ENCODE measurements at places on chromosomes 7 and 10.

DNA sequence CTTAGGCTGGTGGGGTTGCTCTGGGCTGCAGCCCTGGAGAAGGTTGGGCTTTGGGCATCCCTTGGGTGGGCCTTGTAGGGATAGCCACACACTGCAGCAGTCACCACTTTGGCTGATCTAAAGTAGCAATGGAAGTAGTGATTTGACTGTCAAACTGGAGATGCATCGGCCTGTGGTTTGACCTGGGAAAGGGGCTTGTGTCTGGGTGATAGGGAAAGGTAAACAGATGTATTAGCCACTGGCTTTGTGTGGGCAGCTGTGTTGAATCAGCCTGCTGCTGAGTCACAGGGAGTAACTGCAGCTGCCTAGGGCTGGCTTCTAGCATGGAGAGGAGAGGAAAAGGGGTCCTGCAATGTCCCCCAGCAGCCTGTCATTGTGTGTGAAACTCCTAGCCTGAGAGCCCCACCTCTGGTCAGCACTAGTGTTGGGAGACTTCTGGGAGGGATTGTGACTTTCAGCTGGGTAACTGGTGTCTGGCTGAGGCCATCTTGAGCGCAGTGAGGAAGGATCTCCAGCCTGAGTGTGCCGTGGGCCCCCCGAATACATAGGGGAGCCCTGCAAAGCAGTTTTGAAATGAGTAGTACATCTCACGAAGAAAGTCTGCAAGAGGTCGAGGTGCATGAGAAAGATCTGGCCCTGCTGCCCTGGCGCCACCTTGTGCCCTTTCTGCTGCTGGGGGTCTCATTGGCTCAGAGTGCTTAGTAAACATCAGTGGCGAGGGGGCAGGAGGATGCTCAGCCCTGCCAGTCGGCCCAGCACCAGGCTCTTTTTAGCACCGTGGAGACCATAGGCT, 117.3 kb downstream of the FANK1 start:
- DNase-seq: no peak

GRCh38 chr10:98267894-98268693, at the start of gene LOXL4:
TSS of gene LOXL4 (minus strand) at chr10:98268194. CDS start at chr10:98263019, 5,175 bp downstream.
- peak; percentile 58 for DNase-seq

DNA sequence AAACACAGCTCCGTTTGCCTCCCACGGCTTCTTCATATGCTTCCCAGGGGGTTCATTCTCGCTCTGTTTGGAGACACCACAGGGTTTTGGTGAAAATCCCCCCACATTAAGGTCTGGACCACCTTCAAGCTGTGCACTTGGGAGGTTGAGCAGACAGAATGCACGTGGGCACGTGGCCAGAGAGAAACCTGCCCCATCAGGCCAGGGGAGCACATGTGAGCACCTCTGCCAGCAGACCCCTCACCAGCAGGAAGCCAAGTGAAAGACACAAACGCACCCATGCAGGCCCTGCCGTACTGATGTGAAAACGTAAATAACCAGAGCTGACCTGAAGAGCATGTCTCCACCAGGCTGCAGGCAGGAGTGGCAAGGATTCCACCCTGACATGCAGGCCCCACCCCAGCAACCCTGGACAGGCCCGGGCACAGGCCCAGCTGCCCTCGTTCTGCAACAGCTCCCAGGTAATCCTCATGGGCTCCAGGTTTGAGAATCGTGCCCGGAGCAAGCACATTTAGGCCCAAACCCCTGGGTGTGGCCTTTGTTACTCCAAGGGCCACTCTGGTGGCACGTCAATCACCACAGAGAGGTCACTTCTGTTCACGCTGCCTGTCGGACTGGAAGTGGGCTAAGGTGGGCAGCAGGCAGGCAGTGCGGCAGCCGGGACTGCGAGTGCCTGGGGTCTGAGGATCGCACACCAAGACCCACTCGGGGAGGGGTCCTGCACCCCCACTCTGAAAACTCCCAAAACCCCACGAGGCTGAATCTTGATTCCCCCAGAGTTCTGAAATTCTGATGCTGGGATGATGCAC, 184.4 kb downstream of the PTPRN2 start:
- DNase-seq: no peak

DNA sequence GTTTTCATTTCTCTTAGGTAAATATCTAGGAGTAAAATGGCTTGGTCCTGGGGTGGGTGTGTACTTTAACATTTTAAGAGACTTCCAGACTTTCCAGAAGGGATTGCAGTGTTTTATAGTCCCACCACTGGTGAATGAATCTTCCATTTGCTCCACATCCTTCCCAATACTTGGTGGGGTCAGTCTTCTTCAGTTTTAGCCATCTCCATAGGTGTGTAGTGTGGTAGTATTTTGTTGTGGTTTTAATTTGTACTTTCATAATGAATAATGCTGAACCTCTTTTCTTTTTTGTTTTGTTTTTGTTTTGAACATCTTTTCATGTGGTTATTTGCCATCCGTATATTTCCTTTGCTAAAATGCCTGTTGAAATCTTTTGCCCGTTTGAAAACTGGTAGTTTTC, 86.4 kb downstream of the ANKRD61 start:
- no peak for DNase-seq

DNA sequence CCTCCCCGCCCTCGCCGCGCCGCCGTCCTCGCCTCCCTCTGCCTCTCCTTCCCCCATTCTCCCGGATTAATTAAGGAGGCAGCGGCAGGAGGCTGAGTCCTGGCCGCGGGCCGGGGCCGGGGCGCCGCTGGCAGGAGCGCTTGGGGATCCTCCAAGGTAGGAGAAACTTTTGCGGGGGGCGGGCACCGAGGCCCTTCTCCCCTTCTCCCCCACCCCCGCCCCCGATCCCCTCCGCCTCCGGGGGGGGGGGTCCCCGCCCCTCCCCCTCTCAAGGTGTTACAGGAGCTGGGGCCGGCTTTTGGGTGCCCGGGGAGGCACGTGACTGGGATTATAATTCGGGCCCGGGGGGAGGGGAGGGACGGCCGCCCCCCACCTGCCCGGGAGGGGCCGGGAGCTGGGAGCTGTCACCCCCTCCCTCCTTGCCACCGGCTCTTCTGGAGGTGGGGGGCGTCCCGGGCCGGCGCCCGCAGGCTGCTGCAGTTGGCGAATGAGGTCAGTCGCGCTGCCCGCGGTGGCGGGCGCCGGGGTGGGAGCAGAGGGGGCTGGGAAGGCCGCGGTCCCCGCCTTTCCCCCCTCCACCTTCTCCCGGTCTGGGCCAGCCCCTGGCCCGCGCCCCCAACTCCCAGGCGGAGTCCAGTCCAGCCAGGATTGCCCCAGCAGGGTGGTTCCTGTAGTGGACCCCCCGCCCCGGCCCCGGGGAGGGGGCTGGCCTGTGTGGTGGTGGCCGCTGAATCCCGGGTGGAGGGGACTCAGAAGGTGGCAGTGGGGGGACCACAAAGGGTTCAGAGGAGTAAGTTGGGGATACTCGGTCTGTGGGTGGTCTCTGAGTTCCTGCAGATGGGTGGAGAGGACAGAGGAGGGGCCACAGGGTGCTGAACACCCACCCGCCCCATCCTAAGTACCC, 567 bp downstream of the GTF2IRD1 start:
- DNase-seq: no peak

DNA sequence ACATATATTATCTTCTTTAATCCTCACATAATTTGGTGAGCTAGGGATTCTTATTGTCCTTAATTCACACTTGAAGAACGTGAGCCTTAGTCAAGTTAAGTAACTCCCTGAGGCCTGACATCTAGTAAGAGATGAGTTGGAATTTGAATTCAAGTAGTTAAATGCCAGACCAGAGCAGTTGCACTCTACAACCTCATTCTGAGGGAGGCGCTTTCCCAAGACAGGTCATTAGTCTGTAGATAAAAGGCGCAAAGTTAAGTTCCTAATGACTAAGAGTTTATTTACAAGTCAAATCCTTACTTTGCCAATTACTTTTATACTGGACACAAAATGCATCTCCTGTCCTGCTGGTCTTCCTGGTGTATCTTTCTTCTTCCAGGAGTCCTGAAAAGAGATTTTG, 3.6 kb upstream of the EXOC6 start:
- DNase-seq: no peak

DNA sequence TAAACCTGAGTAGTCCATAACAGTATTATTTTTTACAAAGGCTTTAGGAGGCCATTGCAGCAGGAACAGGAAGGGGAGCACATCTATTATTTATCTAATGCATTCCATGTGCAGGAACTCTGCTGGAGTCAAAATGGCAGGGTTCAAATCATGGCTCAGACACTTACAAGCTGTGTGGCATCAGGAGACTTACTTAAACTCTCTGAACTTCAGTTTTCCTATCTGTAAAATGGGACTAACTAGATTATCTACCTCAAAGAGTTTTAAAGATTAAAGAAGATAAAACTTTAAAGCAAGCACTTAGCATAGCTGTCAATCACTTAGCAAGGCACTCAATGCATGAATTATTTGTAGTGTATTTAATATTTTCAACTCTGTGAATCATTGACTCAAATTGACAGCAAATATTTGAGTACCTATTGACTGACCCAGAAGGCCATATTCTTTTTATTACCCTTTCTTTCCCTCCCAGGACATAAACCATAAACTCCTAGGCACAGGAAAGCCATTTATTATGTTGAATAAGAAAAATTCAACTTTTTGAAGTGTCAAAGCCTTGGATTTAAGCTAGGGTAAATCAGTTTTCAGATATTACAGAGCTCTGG, 115.8 kb upstream of the FAM204A start:
- DNase-seq: no peak

DNA sequence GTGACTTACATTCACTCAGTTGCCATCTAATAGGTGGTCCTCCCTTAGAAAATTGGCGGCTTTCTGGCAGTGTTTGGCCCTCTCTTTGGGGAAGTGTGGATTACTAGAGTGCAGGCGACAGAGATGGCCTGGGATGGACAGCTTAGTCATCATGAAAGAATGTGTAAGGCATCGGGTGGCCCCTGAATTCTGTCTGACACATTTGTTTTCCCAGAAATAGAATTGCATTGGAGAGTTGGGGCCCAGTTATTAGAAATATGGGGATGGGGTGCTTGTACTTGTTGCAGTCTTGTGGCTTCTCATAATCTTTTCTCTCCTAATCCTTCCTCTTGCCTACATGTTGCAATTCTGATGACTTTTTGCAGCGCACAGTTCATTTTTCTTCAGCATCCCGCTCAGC, 13.8 kb downstream of the TCF7L2 start:
- no peak for DNase-seq

DNA sequence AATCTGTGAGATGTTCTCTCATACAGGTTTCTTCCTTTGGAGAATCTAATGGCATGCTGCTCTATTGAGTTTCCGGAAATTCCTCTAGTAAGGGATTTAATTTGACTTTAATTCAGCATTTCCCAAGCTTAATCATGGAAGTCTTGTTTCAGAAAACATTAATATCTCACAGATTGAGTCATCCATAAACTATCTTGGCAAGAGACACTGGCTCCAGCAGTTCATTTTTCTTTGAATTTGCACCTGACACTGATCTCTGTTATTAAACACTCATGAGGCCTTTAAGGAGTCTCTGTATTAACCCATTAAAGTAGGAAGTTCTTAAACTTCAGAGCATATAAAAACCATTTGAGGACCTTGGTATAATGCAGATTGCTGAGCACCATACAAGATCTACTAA, 3.6 kb upstream of the ITGB8 start:
- DNase-seq: no peak

DNA sequence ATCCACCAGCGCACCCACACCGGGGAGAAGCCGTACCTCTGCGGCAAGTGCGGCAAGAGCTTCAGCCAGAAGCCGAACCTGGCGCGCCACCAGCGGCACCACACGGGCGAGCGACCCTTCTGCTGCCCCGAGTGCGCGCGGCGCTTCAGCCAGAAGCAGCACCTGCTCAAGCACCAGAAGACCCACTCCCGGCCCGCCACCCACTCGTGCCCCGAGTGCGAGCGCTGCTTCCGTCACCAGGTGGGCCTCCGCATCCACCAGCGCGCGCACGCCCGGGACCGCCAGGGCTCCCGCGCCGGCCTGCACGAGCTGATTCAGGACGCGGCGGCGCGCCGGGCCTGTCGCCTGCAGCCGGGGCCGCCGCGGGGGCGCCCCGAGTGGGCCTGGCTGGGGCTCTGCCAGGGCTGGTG, 17.7 kb downstream of the ZNF775 start:
- DNase-seq: no peak

DNA sequence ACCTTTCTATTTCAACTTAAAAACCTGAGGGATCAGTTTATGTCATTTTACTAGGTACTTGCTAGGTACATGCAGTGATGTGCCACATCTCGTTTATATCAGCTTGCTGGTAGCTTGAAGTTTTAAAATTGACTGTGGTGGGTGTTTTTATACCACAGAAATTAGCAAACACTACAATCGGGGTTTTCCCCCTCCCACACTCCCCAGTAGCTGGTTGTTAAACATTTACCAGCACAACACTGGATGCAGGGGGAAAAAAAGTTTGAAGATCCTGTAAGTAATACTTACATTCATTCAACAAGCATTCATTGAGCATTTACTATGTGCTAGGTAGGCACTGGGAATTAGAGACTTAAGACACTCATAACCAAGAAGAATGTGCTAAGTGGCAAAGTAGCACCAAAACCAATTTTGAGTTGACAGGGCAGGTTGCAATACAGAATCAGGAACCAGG, 32.6 kb downstream of the USP6NL start:
- DNase-seq: no peak

DNA sequence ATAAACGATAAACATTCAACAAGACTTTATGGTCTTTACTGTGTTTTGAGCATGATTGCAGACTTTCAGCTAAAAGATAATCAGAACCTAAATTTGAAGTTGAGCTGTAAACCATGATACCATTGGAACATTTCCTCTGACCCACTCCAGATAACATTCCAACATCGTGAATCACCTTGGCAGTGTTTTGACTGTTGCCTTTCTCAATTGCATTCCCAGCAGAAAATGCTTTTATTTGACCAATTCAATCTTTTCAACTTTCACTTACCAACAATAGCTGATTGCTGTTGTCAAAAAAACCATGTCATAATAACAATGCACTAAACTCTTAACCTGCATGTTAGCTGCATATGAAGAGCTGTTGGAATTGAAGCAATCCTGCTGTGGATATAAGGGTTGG, 165.5 kb downstream of the MDFIC start:
- DNase-seq: no peak

DNA sequence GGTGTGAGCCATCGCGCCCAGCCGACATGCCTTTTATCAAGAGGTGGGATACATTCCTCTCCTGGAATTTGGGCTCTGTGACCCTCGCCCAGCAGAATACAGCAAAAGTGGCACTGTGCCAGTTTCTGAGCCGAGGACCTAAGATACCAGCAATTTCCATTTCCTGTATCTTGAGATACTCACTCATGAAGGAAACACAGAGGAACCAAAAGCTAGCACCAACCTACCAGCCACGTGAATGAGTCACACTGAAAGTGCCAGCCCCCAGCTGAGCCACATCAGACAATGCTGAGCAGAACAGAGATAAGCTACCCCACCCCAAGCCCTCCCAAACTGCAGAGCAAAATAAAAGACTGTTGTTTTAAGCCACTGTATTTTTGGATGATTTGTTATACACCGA, 56.3 kb downstream of the CACUL1 start:
- peak; percentile 84 for DNase-seq

GRCh38 chr7:44380831-44381493, 55.6 kb upstream of the CAMK2B start:
- peak; percentile 56 for DNase-seq

DNA sequence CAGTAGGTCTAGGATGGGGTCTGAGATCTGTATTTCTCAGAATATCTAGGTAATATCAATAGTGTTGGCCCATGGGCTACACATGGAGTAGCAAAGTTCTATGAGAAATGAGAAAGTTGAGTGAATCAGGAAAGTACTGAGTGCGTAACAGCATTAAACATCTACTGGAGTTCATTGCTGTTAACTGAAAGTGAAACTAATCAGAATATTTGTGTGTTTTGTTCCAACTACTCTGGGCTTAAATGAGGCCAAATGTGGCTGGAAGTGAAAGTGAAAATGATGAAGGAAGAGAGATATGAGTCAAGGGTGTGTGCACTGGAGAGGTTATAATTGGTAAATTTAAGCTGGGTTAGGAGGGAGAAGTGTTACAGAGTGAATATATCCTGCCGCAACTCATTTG, 46.5 kb downstream of the TMEM106B start:
- DNase-seq: no peak
